Tongue (tissue), 3 donors: ENCODE measurements at places on chromosomes 5 and 9.

GRCh38 chr5:154274828-154275185 is 84.3 kb downstream of the GALNT10 start:
- no peak for DNase-seq

DNA sequence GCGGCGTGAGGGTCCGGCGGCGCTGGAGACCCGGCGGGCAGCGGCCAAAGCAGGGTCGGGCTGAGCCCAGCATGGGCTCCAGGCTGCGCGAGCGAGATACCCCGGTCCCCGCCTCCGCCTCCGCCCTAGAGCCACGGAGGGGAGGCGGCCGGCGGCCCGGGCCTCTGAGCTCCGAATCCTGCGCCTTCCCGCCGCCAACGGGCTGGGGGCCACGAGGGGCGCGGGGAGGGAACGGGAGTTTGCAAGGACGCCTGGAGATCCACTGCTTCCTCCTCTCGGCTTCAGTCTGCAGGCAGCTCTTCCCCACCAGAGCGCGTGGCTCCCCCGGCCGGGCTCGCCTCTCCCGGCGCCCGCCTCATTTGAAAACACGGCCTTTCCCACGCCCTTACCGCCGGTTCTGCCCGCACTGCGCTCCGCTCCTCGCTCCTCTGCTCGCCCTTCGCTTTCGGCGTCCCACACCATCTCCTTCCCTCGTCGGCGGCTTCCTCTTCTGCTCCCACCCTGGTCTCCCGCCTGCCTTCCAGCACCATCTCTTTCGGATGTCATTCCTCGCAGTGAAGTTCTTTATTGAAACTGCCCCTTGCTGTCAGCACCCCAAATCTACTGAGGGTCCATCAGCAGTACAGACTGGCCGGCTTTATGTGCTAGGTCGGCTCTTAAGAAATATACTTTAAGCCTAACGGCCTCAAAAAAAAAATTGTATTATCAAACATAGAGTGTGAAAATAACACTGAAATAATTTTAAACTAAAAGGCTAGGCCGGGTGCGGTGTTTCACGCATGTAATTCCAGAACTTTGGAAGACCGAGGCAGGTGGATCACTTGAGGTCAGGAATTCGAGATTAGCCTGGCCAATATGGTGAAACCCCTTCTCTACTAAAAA is 105.0 kb upstream of the FAM120A start:
- peak; percentile 69 for DNase-seq

DNA sequence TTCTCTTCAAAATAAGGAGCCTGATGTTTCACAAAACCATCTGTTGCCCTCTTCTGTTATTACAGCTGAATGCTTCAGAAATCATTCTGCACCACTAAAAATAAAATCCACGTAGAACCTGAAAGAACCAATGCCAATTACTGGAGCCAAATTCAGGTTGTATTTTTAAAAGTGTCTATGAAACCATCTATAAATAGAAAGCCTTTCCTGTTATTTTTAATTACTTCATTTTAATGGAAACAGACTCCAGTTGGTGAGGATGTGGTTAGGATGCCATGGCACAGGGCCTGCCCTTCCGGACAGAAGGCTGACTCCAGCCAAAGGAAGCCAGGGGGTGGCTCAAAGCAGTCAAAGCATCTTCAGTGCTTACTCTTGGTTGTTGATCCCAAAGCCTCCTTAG is 119.8 kb downstream of the TENT4A start:
- peak; percentile 18 for DNase-seq

DNA sequence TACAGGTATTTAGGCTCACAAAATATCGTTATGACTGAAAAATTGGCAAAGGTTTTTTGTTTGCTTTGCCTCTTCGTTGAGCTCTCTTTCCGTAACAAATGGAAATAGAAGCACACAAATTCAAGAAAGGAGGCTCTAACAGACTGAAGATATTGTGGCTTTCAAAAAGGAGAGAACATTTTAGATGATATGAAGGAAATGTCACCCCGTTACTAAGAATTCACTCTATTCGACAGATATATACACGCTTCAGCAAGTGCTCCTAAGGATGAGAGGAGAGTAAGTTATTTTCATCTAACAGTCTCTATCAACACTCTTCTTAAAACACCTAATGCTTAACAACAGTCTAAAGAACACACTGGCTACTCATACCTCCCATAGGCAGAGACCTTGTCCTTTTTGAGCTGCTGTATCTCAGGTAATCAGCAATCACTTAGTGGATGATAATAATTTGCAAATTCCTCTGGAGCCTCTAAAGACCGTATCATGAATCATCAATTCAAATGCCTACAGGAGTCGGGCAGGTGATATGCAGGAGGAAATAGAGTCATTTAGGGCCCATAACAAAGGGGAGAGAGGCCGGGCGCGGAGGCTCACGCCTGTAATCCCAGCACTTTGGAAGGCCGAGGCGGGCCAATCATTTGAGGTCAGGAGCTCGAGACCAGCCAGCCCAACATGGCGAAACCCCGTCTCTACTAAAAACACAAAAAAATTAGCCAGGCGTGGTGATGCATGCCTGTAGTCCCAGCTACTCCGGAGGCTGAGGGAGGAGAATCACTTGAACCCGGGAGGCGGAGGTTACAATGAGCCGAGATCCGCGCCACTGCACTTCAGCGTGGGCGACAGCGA is 1.4 kb upstream of the HSDL2 start:
- peak; percentile 14 for DNase-seq

DNA sequence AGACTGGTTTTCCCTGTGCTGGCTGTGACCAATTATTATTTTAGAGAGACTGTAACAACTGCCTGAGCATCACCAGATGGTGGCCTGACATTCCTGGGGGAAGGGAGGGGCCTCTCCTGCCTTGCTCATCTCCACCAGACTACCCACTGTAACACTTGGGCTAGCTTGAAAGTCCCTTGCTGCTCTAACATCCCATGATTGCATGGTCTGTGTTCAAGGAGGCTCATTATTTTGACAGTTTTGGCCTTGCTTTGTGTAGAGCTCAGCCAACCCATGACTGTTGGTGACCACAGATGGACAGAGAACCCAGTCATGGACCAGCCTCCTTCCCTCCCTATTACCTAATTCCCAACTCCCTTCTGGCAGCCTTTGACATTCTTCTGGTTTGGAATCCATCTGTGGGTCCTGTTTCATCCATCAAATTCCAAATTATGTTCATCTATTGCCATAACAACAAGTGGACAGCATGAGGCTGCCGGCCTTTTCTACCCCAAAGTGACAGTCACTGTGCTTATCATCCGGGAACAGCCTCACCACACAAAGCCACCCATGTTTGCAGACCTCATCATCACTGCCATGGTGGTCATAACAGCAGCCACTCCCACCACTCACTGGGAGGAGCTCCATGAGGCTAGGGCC is 49.0 kb upstream of the ICE1 start:
- DNase-seq = peak; percentile 42

GRCh38 chr9:115208501-115208900 is 90.5 kb upstream of the TNC start:
- DNase-seq = no peak

GRCh38 chr9:1962122-1962521 is 53.0 kb upstream of the SMARCA2 start:
- DNase-seq = peak; percentile 55

- DNase-seq = no peak
Observed at GRCh38 chr9:8946461-8946860, 1146.9 kb upstream of the DMAC1 start.

- DNase-seq = no peak
Observed at GRCh38 chr9:78541868-78542443, 245.0 kb downstream of the PSAT1 start.

DNA sequence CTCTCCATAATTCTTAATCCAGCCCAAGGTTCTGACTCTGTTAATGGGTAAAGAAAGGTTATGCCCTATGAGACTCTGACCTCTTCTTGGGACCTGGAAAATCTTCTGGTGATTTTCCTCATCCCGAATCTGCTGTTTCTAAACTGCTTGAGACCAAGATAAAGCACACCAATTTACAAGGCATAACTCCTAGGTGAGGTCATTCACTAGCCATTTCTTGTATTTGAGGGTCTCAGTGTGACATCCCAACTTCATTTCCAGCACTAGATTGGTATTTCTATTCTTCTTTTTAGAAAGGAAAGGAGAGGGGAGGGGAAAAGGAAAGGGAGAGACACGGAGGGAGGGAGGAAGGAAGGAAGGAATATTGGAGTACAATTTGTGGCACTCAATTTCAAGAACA is 51.6 kb downstream of the SLC1A1 start:
- DNase-seq = no peak

DNA sequence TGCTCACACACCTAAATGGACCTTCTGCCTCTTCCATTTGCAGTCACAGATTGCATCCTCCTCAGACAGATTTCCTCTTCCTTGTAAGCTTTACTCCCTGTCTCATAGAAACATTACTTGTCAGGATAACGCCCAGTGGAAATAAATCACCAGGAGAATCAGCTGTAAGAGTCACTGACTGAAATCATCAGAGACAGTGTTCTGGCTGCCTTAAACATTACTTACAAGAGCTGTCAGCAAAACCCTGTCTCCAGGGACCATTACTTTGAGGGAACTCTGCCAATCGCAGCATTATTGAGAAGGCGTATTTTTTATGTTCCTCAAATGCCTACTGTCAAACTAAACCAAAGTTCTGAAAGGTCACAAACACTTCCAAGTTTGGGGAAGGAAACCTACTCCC is 5.9 kb downstream of the DPYSL3 start:
- no peak for DNase-seq

- DNase-seq = no peak
Observed at GRCh38 chr9:131474711-131475110, 28.0 kb upstream of the POMT1 start.

GRCh38 chr5:152356506-152356905 is 48.6 kb downstream of the NMUR2 start:
- DNase-seq = no peak

- no peak for DNase-seq
Observed at GRCh38 chr5:94432499-94432898, 185.9 kb downstream of the KIAA0825 start.

- DNase-seq = peak; percentile 46
Observed at GRCh38 chr5:107104040-107104995, 566.4 kb downstream of the EFNA5 start.

- DNase-seq = no peak
Observed at GRCh38 chr5:142844866-142845265, 74.7 kb downstream of the ARHGAP26 start.

DNA sequence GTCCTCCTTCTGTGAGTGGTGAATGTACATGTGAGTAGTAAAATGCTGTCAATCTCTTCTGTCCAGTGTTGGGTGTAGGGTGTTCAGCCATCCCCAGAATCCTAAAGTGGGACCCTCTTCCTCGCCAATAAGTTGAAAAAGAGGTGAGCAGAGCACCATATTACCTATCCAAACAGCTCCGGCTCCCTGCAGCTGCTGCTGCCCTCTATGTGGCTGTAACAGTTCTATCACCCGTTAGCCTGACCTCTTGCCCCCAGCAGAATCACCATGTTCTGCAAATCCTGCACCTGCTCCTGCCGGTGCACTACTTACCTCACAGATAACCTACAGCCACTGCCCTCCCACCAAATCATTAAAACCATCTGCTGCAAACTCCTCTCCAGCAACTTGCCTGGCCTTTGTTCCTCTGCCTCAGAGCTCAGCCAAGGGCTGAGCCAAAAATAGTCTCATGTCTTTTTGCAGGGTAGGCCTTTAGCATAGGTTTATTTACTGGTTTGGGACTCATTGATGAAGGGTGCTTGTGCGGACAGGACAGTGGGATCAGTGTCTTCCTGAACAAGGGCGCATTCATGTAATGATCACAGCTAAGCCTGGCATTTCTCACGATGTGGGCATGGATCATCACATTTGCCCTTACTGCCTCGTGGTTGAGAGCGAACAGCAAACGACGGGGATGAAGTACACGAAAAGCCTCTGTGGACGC is 49.6 kb upstream of the CCL21 start:
- no peak for DNase-seq

GRCh38 chr5:158722940-158723339 is 376.8 kb downstream of the EBF1 start:
- no peak for DNase-seq

- DNase-seq = no peak
Observed at GRCh38 chr5:168093200-168093910, 198.1 kb upstream of the WWC1 start.

DNA sequence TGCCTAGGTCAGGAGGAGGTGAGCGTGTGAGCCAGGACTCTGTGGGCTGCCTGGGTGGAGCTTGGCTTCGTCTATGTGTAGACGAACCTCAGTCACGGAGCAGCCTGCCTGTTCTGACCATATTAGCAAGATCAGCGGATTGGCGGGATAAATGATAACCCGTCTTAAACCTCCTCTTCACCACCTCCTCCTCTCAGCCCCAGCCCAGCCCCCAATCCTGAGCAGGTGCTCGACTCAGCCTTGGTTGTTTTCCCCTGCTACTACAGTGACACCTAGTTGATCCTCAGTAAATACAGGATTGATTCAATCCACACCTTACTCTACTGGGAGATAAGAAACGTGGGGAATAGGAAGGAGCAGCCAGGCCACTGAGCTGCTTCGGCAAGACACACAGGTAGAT is 286.1 kb downstream of the IRX2 start:
- no peak for DNase-seq

DNA sequence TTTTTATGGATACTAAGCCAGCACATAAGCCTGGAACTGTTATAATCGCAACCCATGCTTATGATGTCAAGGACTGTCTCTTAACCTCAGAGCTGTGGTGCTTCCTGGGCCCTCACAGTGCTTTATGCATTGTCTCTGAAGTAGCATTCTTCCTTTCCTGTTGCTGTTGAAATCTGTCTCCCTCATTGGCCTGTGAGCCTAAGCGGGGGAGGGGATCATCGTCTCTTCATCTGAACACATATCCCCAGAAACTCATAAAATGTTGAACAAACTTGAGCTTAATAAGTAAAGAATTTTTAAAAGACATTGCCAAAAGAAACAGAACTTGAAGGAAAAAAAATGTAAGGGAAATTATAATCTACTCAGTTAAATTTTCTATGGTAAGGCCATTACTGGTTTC is 80.3 kb downstream of the SGCD start:
- DNase-seq = no peak

GRCh38 chr5:120039111-120039510 is 409.8 kb downstream of the FAM170A start:
- no peak for DNase-seq

DNA sequence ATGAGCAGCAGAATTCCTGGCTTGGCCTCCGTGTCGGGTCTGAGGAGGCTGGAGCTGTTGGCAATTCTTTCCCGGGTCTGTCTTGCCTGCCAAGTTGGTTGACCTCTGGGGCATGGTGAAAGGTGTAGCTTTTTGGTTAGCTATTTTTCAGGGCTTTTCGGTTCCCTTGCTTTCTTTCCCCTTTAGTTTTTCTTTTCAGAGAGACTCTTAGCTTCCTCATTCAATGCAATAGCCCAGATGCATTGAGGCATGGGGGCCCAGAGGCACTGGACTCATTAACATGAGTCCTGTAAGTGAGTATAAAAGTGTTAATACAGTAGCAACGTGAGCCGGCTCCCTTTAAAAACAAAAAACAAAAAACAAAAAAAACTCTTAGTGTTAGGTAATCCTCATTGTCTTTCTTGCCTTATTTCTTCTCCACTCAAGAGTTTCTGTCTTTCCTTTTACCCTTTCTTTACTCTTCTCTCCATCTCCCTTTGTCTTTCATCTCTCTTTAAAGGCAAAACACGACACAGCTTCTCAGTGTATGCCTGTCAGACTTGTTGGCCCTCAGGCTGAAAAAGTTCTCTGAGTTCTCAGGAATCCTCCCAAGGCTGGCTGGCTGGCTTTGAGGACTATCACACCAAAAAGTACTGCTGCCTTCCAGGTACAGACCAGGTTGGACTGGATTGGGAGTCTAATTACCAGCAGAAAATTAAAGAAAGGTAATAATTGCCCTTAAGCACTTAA is 289.9 kb upstream of the TUT7 start:
- no peak for DNase-seq

GRCh38 chr5:153866176-153866575 is 172.5 kb downstream of the FAM114A2 start:
- no peak for DNase-seq

- DNase-seq = no peak
Observed at GRCh38 chr5:78003919-78004318, 227.8 kb upstream of the TBCA start.
